ENCODE measurements at places on chromosomes 7 and 10.

GRCh38 chr10:59517341-59517899, 155.1 kb upstream of the FAM13C start:
- DNase-seq = no peak

GRCh38 chr7:157006205-157006747, 4.2 kb downstream of the MNX1 start:
- DNase-seq = no peak

DNA sequence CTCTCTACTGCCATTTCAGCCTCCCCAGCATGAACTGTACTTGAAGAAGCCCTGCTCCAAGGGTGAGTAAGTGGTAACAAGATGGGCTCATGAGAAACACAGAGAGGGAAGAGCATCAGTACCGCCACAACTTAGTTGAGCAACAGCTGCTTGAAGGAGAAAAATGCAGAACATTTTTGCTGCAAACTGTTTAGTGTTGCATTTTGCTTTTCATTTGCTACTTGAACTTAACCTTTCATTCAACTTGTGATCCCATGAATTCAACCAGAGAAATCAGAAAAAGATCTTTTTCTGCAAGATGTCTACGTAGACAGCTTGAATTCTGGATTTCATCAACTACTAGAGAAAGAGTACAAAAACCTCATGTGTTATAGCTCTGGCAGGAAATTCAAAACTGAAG, 40.7 kb downstream of the ANK3 start:
- DNase-seq = no peak

DNA sequence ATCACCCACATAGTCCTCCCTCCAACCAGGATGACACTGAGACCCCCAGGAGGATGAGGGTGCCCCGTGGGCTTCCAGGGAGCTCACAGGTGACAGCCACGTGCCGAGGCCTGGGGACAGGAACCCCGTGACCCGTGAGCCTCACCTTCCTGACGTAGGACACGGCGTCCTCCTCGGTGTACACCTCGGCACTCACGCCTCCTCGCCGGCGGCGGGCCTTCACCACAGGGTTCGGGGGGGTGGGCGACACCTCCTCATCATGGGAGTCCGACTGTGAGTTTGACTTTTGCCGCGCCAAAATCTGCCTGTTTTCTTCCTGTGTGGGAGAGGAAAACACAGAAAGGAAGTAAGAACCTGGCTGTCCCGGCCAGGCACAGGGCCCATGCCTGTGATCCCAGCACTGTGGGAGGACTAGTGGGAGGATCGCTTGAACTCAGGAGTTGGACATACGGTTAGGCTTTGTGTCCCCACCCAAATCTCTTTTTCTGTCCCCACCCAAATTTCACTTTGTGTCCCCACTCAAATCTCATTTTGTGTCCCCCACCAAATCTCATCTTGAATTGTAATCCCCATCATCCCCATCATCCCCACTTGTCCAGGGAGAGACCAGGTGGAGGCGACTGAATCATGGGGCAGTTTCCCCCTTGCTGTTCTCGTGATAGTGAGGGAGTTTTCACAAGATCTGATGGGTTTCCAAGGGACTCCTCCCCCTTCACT, 45.9 kb upstream of the DNAAF5 start:
- peak; percentile 23 for DNase-seq

- DNase-seq = no peak
Observed at GRCh38 chr10:104218751-104219150, 13.4 kb downstream of the CFAP43 start.

- DNase-seq = no peak
Observed at GRCh38 chr7:46838463-46838862, 743.4 kb downstream of the TNS3 start.

DNA sequence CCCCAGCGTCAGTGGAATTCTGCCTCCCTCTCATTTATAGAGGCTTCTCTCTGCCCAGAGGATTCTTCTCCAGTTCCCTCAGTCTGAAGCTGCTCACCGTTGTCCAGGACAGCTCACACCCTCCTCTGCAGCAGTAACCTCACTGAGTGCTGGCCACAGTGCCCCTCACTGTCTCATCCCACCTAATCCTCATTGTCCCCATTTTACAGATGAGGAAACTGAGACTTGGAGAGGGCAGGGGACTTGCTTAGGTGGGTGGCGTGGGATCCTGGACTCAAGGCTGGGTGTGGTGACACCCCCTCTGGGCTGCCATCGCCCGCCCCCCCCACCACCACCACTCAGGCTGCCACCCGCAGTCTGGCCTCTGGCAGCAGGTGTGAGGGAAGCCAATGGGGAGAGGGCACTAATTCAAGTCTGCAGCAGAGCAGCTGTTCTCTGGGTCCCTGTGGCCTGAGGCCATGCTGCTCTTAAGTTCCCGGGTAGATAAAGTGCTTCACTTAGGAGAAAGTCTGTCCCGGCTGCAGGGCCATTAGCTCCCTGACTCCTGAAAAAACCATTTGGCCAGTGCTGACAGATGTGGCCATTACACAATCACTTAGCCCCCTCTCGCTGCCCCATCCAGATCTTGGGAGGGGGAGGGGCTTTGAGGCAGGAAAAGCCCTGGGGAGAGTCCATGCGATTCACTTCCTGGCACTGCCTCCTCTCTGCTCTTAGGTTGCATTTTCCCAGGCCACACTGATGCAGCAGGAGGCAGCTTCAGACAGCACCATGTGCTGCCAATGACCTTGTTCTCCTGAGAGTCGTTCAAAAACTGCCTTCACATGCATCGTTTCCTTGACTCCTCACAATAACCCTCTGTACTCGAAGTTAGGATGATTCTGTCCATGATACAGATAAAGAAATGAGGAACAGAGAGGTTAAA, 36.3 kb downstream of the DRGX start:
- no peak for DNase-seq

DNA sequence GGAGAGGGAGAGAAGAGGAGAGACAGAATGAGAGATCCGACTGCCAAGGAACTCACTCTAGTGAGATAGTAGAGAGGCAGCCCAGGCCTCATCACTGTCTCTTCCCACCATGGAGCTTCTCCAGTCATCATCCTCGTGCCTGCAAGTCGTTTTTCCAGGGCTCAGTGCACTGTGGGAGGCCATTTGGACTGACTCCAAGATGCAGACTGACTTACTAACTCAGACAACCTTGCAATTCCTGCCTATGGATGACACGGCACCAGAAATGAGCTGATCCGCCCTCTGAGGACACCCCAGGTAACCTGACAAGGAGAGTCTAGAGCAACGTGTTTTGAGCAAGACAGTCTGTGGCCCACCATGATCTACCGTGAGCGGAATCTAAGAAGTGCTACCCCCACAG, 154.9 kb downstream of the GLI3 start:
- DNase-seq = no peak

DNA sequence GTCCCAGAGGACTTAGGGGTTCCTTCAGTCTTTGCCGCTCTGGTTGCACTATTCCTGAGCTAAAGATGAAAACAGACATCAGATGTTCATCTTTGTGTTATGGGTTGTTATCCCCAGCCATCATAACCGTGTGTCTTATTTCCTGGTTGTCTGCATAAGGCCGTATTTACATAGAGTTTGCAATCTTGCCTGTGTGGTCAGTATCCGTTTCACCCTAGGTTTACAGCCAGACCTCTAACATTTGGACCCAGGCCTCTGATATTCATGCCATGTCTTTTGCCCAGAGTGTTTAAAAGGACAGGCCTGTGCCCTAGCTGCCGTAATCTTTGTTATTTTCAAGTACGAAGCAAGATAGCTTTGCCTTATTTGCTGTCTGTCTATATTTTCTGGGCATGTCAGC, 26.6 kb downstream of the LRRC4 start:
- DNase-seq = no peak

GRCh38 chr7:71636329-71636728, 504.4 kb downstream of the GALNT17 start:
- no peak for DNase-seq

DNA sequence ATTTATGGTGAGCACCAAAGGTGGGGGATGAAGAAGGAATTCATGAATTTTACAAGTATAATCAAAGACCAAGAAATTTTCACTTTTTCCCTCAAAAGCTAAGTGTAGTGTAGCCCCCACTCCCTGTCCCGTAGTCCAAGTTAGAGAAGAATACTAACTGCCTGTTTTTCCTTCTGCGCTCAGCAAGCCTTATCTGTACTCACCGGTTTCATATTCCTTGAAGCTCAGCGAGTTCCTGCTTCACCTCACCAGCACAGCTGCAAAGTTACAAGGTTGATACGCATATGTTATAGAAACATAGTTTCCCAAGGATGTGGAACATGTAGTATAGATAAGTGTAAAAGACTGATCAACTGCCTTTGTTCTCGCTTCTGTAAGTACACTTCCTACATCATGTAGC, 16.0 kb upstream of the ZNF33B start:
- no peak for DNase-seq

DNA sequence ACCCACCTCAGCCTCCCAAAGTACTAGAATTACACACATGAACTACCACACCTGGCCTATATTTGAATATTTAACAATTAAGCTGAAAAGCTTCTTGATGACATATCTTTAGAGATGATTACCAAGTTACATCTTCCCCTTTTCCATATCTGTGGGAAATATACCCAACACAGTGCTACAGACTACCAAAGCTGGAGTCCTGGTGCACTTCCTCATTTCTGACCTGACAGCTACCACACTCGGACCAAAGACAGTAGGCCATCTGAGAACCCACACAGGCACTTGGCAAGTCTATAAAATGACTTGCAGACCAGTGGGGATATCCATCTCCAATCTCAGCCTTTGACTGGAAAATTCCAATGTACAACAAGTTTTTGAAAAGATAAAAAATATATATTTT, 270.4 kb upstream of the KLF14 start:
- DNase-seq = no peak

DNA sequence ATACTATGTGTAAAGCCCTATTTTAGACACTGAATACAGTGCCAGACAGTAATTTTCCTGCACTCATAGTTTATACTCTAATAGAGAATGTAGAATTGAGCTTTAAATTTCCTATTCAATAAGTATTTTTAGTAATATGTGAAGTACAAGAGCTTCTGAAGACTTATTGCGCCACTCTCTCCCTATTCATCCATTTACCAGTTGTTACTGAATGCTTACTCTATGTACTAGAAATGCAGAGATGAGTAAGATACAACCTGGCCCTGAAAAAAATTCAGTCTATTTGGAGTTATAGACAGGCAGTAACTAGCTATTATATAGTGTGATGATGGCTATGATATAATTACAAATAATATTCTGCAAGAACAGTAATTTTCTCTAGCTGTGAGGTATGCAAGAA, 98.8 kb downstream of the ADK start:
- no peak for DNase-seq

DNA sequence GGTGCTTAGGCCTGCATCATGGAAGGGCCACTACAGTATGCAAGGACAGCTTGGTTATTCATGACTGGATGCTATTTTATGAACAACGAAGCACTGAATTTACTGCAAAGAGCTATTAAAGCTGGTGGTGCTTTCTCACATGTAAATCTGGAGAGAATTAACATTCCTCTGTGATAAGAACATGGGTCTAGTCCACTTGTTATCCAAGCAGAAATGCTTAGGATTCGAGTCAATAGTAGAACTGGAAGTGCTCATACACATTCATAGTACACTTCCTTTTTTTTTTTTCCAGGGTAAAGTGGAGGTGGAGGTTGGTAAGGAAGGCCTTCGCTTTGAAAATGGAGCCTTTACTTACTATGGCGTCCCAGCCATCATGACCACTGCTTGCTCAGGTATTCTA, 35.0 kb downstream of the CNNM1 start:
- no peak for DNase-seq

DNA sequence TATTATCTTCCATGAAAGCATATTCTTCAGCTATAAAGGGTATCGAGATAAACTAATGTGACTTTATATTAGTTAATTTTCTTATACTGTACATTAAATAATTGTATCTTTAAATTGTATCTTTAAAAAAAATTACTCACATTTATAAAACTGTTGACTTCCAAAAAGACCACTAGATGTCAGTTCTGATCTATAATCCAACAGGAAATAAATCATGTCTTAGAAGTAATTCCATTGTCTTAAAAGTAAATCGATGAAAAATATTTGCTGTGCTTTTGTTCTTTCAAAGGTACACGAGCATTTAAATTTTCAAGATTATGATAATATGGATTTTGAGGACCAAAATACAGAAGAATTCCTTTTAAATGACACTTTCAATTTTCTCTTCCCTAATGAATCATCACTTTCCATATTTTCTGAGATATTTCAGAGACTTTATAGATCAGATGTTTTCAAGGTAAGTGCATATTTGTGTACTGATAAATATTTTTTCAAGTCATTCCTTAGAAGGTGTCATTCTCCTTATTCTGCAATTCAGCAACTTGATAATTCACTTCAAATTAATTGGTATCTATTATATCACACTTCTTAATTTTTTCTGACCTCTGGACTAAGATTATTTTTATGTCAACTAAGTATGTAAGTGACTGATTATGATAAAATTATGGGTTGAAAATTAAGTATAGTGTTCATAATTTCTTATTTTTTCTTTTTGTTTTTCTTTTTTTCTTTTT, 138.5 kb downstream of the CPED1 start:
- peak; percentile 3 for DNase-seq

DNA sequence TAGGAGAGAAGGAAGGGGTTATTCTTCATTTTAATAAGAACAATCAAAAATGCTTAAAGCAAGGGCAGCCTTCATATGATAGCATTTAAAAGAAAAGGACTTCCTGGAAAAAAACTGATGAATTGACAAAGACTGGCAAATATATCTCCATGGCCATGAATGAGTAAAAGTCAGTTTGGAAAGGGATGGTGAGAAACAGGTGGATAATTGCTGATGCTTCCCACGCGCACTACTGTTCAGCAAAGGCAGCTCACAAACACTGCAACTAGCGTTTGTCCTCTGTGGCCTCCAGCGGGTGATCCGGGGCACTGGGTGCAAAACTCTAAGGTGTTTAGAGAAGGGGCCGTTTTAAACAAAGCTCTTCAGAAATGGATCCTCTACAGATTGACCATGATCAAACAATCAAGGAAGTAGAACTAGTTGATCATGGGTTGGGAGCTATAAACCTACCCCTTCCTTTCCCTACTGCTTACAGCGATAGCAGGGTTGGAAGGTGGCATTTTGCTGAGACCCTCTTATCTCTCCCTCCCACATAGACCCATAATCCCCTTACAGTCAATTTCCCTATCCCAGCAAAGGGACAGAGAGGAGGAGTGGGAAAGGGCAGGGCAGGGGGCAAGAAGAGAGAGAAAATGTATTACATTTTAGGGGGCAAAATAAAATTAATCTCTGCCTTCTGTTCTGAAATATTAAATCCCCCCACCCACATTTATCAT, 53.8 kb downstream of the SMURF1 start:
- DNase-seq = no peak

DNA sequence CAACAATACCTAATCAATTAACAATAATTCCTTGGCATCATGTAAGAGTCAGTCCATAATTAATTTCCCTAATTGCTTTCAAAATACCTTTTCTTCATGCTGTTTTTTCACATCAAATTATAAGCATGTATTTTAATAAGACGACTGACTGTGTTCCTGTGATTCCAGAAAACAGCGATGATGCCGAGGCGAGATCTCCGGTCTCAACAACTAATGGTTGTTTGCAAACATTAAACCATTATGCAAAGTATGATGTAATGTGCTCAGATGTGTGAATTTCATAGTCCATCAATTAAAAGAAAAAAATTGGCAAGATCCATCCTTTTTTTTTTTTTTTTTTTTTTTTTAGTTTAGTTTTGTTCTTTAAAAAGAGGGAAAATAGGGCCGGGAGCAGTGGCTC, 44.5 kb upstream of the PIP4K2A start:
- no peak for DNase-seq
